ENCODE measurements at places on chromosomes 11 and 22. TPM values are rescaled to one million over a fixed set of nuclear protein-coding genes. Genes with fewer than 3 reads are reported as not detected.

The SOX6 gene
- total RNA-seq, result not detected

The ANO9 gene
- 22.5 TPM for total RNA-seq

DNA sequence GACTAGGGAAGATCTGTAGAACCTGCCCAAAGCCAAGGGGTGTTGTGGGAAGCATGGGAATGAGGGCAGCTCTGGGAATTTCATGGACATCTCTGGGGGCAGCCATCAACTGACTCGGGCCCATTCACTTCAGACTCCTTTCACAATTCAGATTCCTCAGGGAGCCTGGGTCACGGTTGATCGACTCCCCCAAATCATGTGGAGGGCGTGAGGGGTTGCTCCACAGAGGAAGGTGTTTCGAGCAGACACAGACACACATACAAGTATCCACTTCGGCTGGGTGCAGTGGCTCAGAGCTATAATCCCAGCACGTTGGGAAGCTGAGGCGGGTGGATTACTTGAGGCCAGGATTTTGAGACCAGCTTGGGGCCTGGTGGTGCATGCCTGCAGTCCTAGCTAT is 15.7 kb downstream of the STX3 start:
- no peak for DNase-seq

- no peak for DNase-seq
Observed at GRCh38 chr11:96001037-96001436, 77.1 kb upstream of the MTMR2 start.

DNA sequence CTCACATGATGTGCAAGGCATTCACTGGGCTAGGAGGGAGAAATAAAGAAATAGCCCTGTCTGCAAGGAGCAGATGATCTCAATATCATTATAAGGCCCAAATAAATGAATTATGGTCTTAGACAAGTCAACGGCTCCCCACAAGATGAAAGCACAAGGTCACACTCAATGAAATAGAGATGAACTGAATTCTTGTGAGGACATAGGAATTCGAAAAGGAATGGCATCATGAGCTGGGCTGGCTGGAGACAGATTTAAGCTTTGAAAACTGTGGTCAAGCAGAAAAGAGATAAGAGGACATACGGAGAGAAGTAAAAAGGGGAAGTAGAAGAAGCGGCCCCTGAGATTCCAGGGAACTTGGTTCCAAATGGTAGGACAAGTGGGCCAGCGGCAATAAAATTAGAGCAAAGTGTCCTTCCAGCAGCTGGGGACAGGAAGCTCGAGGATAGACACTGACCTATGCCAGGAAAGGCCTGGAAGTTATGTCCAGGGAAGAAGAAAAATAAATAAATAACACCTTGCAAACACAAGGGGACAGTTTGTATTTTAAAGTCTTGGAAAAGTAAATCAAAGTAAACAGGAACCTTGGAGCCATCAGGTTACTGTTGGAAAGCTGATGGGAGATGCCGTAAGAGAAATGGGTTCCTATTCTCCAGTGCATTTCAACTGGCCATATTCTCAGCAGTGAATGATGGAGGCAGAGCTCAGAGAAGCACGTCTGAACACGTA is 37.8 kb downstream of the GALNT18 start:
- no peak for DNase-seq

- DNase-seq, result peak; percentile 96
Observed at GRCh38 chr11:8604078-8604723, 10.2 kb upstream of the STK33 start.

GRCh38 chr22:47128622-47129215 is 366.3 kb downstream of the TBC1D22A start:
- DNase-seq, result no peak

DNA sequence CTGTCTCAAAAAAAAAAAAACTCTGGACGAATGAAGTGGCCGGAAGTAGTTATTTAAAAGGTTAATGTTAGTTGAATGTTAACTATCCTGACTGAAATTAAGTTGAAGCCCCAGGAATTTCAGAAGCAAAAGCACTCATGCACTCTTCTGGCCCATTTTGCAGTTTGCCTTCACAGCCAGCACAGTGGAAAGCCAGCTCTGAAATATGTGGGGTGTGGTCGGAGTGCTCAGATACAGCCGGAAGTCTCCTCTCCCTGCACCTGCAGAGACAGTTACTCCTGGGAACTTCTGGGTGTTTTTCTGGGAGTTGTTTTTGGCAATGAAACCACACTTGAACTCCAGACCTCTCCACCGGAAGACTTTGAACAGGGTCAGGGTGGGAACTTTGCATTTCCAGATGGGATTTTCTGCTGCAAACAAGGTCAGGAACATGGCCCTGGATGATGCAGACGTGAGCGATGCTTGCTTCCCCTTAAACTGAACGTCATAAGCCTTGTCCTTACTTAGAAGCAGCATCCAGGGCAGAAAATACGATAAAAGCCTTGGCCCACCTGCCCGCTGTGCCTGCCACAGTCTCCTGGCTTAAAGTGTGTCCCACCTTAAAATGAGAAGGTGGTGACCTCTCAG is 21.5 kb upstream of the CABP2 start:
- no peak for DNase-seq

GRCh38 chr11:86068138-86068871 is 579 bp downstream of the PICALM start:
- peak; percentile 6 for DNase-seq

GRCh38 chr11:123250892-123251656 is 56.0 kb upstream of the CLMP start:
- DNase-seq, result no peak

- no peak for DNase-seq
Observed at GRCh38 chr22:17786435-17787161, 12.3 kb upstream of the BID start.

GRCh38 chr22:27667121-27667843 is 134.3 kb downstream of the MN1 start:
- no peak for DNase-seq

Data from PC-3 (cell line).